ENCODE measurements at places on chromosomes 6 and 20.

DNA sequence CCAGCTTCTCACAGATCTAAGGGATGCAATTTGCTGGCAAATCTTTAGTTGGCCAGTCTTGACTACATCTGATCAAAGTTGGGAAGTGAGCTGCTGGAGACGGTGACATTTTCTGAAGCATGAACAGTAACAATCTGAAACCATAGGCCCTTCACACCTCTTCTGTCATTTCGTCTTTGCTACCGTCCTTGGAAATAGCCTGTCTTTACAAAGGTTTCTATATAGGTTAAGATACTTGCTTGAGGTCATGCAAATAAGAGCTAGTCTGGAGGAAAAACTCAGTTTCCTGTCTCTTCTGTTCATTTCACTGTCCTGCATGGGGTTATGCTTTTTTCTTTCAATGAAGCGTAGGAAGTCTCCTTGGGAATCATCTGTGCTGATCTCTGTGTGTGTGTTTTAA, 55.6 kb downstream of the CARMIL1 start:
- DNase-seq: no peak

DNA sequence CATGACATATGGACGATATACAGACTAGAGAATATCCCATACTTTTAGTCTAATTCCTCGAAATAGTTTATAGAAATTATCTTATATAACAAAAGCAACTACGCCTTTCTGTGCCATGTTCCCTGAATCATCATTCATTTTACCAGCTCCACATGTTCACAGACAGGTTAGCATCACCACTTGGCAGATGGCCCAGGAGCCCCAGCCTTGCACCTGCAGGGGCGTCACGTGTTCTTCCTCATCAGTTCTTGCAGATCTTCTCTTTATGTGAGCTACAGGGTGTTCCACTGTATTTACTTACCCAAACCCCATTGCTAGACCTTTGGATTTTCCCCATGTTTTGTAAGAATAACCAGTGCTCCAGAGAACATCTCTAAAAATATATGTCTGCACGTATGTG, 12.6 kb upstream of the BNIP5 start:
- DNase-seq: no peak

DNA sequence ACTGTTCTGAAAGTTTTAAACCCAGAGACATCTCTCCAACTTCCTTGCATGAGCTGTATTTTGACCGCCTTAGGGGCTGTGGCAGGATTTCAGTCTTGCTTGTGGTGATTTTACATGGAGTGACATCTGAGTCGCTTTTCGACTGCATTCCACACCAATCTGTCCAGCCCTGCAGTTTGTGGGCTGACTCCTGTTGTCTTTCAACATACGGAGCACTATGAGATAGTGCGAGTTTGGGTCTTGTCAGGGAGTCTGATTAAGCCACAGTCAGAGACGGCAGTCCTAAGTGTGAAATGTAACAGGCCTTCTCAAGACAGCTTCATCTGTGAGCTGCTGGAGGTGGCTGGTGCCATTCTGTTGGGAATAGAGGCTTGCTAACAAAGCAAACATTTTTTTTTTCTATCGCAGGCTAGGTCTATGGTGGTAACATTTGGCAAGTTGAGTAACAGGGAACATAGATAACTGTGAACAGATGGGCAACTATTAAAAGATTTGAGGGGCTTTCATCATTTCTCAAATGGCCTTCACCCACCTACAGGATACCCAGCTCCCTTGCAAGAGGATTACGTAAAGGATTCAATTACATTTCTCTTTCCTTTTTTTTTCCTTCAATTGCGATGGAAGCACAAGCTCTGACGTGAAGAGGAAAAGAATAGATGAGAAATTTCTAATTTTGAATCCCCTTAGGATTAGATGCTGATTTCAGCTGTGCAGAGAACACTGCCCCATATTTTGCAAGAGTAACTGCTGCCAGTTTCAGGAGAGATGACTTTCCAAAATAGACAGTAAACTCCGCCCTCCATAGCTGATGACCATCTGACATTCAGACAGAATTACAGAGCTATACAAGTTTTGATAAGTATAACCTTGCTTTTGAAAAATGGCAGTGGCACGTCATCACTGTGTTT, 25.1 kb downstream of the CAP2 start:
- no peak for DNase-seq

DNA sequence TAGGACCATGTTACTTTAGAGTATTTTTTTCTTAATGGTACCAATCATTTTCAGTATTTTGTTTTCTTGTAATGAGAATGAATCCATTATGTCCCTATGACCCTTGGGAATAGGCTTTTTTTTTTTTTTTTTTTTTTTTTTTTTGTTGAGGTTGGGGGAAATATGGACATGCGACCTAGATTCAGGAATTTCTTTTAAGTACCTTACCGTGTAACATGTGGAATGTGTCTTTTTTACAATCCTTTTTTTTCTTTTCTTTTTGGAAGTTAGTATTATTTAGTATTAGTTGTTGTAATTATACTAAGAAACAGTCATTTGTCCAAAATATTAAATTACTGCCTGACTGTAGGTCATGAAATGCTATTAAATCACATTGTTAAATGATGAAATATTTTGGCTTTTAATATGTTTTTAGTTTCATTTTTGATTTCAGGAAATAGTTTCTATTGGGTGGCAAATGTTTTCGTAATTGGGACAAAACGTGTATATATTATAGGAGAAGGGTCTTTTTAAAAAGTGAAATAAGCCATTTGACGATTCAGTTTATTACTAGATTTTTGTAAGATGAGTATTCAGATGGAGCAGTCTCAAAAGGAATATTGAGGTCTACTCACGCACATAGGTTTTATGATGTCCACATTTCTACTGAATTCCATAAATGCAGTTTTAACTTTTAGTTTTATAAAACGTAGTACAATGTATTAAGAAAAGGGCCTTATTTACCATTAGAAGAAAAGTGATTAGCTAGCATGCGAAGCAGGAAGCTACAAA, 4.9 kb downstream of the ARID1B start:
- DNase-seq: no peak

DNA sequence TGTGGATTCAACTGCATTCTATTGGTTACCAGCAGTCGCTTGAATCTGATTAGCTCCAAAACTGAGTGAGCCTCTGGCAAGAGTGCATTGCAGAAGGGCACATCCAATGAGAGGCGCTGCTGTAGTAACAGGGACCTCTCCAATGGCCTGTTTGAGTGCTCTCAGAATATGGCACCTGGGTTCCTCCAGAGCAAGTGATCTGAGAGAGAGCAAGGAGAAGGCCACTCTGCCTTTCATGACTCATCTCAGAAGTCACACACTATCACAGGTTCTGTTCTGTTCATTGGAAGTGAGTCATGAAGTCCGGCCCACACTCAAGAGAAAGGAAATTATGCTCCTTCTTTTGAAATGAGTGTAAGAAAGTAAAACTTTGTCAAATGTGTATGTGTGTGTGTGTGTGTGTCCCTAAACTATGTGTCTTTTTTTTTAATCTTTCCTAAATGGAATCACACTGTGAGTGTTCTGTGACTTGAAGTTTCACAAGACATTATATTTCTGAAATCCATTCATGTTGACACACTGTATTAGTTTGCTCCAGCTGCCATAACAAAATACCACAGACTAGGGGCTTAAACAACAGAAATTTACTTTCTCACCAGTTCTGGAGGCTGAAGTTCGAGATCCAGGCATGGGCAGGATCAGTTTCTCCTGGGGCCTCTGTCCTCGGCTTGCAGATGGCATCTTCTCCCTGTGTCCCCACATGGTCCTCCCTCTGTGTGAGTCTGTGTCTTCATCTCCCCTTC, 138.3 kb upstream of the CDYL start:
- DNase-seq: peak; percentile 73

DNA sequence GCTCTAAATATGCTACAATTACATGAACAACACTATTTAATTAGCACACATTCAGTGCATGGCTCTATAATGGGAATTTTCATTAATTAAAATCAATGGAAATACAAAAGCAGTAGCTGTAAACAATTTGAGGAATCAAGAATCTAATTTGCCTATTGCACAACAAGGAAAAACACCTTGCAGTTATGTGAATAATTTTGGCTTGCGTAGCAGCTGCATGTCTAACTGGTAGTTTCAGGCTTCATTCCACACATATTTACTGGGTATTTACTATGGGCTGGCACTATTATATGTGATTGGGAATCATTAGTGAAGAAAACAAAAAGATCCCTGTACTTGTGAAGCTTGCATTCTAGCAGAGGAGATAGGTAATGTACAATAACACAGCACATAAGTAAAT, 26.4 kb downstream of the KIF6 start:
- no peak for DNase-seq

GRCh38 chr6:7684076-7684475, 41.8 kb upstream of the BMP6 start:
- DNase-seq: no peak

GRCh38 chr6:93571346-93571745, 152.0 kb upstream of the EPHA7 start:
- no peak for DNase-seq

GRCh38 chr20:51595744-51596143, 53.2 kb upstream of the NFATC2 start:
- DNase-seq: no peak

DNA sequence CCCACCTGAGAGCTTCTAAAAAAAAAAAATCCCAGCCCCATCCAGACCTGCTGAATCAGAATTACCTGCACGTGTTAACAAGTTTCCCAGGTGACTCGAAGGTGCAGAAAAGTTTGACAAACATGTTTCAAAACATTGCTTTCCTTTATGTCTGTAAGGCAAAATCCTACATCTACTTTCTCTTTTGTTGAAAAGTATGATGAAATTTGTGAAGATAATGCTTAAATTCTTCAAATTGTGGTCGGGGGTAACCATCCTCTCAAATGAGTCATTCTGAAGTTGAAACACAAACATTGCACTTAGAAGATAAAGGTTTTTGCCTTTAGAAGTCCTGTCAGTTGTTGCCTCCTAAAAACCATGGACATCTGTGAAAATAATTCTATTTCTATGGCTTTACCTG, 429.7 kb downstream of the EPHA7 start:
- DNase-seq: no peak

- no peak for DNase-seq
Observed at GRCh38 chr6:144053601-144054000, 41.8 kb downstream of the SF3B5 start.

- DNase-seq: no peak
Observed at GRCh38 chr6:151904631-151905030, 97.1 kb downstream of the ESR1 start.

- DNase-seq: no peak
Observed at GRCh38 chr6:150492507-150492906, 107.2 kb upstream of the PLEKHG1 start.

GRCh38 chr6:146944077-146944476, 260.1 kb upstream of the STXBP5 start:
- no peak for DNase-seq

Measured in T-helper 2 cell treated with Interferon-gamma antibody and Interleukin-4, amounts not matched to agents 5 μg/mL and 100 μg/mL, for 36 hours (primary cell).